ENCODE measurements at places on chromosomes 7 and 10.

DNA sequence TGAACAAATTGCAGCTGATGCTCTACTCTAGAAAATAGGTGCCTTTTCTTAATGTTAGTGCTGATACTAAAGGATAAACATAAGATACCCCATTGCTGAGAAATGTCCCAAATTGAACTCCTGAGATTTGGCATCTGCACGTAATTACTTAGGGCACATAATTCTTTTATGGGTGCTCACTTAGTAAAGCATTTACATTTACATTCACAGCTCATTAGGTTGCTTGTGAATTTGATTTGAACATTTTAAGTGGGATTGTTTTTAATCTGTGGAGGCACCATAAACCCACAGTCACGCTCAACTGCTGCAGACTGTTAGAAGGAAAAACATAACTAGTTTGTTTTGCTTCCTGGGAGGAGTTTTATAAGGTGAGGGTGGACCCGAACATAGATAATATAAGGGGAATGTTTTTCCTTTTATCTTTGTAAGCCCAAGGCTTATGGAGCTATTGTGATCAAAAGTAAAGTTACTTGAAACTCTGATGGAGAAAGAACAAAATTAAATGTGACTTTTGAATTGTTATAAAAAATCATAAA lies 560.8 kb downstream of the REEP3 start:
- DNase-seq = no peak

DNA sequence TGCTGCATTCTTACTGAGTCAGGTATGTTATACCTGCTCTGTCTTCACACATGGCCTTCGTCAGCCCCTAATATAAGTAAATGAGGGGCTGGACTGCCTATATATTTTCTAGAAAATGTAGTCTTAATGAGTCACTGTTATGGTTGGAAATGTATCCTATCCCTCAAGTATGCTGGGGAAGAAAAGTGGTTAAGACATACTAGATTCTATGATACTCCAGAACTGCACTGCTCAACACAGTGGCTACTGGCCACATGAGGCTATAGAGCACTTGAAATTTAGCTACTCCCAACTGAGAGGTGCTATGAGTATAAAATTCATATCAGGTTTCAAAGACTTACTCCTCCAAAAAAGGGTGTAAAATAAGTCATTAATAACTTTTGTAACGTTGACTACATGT lies 104.3 kb upstream of the STEAP1B start:
- no peak for DNase-seq

DNA sequence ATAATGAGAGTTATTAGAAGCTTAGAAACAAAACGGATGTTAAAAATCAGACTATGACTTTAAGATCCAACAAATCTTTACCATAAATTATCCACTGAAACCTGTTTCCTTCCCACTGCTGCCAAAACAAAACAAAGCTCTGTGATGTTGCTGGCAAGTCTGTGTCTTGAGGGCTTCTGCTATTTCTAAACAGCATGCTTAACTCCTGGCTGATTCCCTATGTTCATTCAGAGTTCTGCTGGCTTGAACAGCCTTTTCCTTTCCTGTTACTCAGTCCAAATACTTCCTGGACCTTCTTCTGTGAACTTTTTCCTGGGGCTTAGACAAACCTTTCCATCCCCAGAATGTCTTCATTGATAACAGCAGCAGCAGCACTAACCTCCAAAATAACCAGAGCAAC lies 448.1 kb downstream of the SORCS1 start:
- DNase-seq = no peak

- no peak for DNase-seq
Observed at GRCh38 chr10:123563994-123564393, 102.2 kb upstream of the GPR26 start.

DNA sequence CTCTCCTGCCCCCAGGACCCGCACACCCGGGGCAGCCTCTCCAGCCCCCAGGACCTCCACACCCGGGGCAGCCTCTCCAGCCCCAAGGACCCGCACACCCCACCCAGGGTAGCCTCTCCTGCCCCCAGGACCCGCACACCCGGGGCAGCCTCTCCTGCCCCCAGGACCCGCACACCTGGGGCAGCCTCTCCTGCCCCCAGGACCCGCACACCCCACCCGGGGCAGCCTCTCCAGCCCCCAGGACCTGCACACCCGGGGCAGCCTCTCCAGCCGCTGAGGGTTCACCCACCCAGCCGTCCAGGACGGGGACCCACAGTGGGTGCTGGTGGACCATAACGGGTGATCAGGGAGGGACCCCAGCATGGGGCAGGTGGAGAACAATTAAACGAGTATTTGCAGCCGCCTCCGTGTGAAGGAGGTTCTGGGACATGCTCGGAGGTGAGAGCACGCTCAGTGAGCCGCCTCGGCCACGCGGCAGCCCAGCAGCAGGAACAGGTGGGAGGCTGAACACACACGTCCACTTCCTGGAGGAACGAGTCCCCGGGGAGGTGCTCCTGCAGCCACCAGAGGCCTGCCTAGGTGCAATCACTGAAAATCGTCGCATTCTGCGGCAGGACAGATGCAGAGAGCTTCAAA lies 107.9 kb downstream of the PDGFA start:
- DNase-seq = no peak

GRCh38 chr7:117145333-117145732 lies 177.5 kb downstream of the WNT2 start:
- DNase-seq = no peak

DNA sequence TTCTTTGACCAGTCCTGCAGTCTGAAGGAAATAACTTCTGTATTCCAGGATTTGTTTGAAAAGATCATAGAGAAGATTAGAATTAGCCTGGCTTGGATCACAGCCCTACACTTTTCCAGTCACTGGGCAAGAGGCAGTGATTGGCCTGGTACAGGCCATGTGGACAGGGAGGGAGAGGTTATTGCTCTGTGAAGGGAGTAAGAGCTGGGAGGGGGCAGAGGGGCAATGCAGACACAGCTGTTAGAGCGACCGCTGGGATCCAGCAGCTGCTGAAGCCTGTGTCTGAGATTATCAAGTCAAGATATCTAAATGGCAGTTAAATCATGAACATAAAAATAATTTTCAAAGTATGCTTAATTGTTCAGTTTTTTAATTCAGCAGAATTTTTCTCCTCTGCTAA lies 257.3 kb downstream of the SDK1 start:
- no peak for DNase-seq
